HCEC 1CT (cell line): ENCODE measurements at places on chromosomes 3 and 15.

GRCh38 chr3:195196266-195196665 is 74.7 kb downstream of the XXYLT1 start:
- peak; percentile 43 for DNase-seq

DNA sequence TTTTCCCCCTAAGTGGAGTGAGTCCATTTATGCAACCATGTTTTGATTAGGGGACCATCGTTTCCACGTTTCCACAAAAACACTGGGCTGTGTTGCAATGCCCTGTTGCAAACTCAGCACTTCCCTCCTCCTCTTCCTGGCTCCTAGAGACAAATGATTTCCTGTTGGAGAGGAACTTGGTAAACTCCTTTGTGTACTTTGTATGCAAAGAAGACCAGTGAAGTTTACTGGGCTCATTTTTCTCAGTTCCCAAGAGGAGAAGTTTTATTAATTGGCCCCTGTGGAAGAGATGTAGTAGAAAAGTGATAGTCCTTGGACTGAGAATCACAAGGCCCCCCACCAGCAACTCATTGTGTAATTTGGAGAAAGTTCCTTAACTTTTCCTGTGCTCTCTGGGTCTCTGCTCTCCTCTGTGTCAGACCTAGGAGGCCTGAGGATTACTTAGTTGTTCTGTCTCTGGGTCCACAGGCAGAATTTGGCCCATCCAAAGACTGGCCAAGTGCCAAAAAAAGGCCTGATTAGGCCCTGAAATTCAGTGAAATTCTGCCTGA is 95.0 kb downstream of the ATG7 start:
- peak; percentile 70 for DNase-seq

- DNase-seq = no peak
Observed at GRCh38 chr3:192958219-192958872, 40.7 kb upstream of the MB21D2 start.

GRCh38 chr3:5073374-5074085 is 48.6 kb upstream of the ARL8B start:
- no peak for DNase-seq

DNA sequence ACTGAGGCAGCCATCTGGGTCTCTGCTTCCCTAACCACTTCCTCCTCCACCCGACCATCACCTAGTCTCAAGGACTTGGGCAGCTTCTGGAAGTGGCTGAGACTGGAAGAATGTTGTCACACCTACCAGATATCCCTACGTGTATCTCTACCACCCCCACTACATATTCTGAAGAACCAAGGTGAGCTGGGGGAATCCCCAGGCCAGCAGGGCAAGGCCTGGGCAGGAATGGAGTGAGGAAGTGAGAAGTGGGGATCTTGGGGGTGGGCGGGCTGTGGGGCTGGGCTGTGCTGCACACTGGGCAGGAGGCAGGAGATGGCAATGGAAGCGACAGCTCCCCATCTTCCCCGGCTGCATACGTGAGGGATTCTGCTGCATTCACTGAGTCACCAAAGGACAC is 17.5 kb upstream of the ALDH1A3 start:
- no peak for DNase-seq

- no peak for DNase-seq
Observed at GRCh38 chr3:185846037-185846436, 21.2 kb upstream of the IGF2BP2 start.

DNA sequence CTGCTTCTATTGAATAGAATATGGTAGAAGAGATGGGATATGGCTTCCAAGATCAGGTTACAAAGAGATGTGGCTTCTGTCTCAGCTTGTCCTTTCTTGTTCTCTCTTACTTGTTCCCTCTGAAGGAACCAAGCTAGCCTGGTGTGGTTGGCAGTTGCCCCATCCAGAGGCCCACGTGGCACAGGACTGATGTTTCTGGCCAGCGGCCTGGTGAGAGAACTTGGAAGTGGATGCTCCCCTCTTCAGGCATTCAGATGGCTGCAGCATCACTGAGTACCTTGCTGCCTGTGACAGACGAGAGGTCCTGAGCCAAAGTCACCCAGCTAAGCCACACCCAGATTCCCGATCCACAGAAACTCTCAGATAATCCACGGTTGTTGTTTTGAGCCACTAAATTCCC is 183.6 kb downstream of the NSMCE3 start:
- DNase-seq = no peak

GRCh38 chr3:112338727-112339056 is 5.7 kb downstream of the CD200 start:
- DNase-seq = no peak

DNA sequence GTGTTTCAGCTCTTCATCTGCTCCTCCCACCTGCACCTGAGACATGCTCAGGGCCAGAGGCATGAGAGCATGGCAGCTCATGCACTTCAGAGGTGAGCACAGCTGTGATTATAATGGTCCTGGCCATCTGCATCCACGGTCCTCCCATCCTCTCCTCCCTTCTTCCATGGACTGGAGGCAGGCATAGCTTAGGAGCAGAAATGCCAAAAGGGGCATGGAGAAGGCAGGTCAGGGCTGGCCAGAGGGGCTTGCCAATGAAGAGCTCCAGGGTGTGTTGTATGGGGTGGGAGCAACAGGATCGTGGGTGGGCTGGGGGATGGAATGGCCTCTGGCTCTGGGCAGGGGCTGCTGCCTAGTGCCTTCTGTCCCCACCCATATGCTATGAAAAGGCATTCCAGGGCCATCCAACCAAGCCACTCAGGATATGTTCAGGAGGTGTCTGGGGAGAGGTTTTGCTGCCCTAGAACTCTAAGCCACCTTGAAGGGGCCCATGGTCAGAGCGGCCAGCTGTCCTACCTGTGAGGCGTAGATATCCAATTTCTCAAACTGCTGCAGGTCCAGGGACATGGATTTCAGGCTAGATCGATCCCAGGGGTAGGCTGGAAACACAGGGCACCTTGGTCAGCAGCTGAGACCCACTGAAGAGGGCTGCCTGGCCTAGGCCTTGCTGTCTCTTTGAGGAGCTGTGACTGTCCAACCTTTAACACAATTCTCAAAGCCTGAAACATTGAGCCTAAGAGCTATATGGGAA is 26.1 kb downstream of the KY start:
- no peak for DNase-seq

DNA sequence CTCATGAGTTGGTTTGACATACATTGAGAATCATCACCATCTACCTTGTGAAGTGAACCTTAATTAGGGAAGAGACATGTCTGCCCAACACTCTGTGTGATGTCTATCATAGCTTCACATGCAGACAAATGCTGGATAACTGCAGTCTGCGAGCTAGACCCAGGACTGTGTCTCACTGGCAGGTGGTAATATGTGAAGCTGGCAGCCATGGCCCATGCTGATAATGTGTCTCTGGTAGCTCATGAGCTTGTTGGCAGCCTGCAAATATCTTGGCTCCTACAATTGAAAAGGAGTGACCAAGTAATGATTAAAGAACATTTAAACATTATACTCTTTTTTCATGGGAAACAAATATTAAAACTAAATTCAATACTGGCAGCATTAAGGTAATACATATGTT is 234.8 kb downstream of the CHST2 start:
- no peak for DNase-seq

DNA sequence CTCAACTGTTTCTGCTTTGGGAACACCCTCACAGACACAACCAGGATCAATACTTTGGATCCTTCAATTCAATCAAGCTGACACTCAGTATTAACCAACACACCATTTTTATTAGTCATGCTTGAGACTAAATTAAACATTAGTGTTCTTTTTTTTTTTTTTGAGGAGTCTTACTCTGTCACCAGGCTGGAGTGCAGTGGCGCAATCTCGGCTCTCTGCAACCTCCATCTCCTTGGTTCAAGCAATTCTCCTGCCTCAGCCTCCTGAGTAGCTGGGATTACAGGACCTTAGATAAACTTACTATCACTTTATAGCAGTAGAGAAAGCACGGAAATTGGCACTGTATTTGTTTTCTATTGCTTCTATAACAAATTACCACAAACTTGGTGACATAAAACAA is 2.0 kb upstream of the RAB11A start:
- no peak for DNase-seq

GRCh38 chr15:90744759-90745402 is 27.7 kb downstream of the BLM start:
- DNase-seq = no peak
